ENCODE measurements at places on chromosomes 12 and 14.
A peak's percentile ranks its signal among the peaks of the same experiment; 100 is the strongest.

- no peak for DNase-seq
Measured at GRCh38 chr12:19082365-19082911, 47.1 kb upstream of the PLEKHA5 start.

GRCh38 chr12:93536766-93537488 is 35.5 kb upstream of the SOCS2 start:
- DNase-seq = no peak

- DNase-seq = no peak
Measured at GRCh38 chr14:56137453-56137807, 19.2 kb downstream of the PELI2 start.

GRCh38 chr14:61646366-61647116 is 48.8 kb upstream of the HIF1A start:
- DNase-seq = peak; percentile 60

- no peak for DNase-seq
Measured at GRCh38 chr14:89409961-89410360, 7.1 kb downstream of the FOXN3 start.

- no peak for DNase-seq
Measured at GRCh38 chr12:12097891-12098690, 27.4 kb downstream of the BCL2L14 start.

- DNase-seq = no peak
Measured at GRCh38 chr14:75331471-75331870, 52.8 kb downstream of the FOS start.

DNA sequence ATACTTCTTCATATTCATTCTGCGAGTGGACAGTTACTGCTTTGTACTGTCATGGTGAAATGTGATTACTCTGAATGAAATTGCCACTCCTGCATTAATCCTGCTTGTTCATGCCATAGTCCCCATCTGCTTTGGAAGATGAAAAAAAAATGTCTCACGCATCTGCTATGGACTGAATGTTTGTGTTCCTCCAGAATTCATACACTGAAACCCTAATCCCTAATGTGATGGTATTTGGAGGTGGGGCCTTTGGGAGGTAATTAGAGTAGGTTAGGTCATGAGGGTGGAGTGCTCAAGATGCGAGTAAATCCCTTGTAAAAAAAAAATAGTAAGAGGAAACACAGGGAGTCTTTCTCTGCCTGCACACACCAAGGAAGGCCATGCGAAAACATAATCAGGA is 427.2 kb downstream of the TMTC2 start:
- no peak for DNase-seq

DNA sequence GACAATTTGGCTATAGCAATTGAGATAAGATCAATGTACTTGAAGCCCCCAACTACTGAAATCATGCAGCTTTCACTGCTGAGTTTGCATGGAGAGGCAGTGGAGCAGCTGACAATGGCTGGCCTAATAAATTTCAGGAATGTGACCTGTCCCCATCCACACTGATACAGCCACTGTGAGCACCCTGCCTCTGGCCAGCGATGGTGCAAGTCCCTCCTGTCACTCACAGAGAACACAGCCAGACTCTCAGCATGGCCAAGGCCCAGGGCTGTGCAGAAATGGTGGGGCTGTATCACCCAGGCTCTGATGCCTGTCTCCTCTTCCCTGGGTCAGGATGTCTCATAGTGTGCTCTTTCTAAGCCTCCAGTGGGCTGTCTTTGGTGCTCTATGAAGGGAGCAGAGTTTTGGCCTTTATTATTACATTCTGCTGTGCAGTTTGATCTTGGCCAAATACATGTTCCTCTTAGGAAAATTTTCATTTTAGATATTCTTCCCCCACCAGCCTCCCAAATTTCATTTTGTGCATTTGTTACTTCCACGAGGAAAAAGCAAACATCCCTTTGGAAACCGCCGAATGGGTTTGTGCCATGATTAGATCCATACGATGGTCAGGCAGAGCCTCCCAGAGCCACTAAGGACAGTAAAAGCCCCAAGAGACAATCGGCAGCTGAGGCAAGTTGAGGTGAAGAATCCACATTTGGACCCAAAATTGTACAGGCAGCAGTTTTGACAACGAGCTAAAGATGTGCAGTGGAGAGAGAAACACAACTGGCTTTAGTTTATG is 85.1 kb upstream of the WSCD2 start:
- no peak for DNase-seq

DNA sequence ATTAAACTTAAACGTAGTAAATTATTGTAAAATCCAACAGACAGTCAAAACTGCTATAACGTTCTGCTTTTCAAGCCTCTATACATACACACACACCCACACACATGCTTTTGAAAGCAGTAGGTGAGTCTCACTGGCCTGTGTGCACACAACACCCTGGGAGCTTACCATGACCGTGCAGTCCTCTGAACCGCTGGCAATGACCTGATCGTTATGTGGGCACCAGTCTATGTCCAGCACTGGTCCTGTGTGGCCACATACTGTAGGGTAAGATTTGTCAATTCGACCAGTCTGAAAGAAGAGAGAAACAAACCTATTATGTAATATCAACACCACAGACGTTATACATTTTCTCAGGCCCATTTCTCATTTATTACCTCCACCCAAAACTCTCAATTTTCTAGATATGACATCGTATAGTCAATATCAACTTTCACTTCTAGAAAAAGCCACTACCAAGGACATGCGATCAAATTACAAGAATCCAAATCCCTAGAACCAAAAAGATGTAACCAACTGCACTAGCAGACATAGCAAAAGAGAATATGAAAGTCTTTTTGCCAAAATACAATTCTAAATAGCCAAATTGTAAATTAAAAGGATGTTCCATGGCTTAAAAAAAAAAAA is 44.5 kb upstream of the SELPLG start:
- DNase-seq = no peak

DNA sequence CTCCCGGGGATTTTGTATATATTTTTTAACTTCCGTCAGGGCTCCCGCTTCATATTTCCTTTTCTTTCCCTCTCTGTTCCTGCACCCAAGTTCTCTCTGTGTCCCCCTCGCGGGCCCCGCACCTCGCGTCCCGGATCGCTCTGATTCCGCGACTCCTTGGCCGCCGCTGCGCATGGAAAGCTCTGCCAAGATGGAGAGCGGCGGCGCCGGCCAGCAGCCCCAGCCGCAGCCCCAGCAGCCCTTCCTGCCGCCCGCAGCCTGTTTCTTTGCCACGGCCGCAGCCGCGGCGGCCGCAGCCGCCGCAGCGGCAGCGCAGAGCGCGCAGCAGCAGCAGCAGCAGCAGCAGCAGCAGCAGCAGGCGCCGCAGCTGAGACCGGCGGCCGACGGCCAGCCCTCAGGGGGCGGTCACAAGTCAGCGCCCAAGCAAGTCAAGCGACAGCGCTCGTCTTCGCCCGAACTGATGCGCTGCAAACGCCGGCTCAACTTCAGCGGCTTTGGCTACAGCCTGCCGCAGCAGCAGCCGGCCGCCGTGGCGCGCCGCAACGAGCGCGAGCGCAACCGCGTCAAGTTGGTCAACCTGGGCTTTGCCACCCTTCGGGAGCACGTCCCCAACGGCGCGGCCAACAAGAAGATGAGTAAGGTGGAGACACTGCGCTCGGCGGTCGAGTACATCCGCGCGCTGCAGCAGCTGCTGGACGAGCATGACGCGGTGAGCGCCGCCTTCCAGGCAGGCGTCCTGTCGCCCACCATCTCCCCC is 777 bp downstream of the ASCL1 start:
- DNase-seq = no peak

DNA sequence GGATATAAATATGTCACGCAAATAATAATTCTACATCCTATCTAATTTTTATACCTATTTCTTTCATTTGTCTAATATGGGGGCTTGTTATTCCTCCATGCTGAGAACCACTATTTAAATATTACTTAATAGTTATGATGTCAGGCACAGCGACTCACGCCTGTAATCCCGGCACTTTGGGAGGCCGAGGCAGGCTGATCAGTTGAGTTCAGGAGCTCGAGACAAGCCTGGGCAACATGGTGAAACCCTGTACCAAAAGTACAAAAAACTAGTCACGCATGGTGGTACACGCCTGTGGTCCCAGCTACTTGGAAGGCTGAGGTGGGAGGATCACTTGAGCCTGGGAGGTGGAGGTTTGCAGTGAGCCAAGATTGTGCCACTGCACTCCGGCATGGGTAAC is 45.2 kb downstream of the GXYLT1 start:
- DNase-seq = no peak

DNA sequence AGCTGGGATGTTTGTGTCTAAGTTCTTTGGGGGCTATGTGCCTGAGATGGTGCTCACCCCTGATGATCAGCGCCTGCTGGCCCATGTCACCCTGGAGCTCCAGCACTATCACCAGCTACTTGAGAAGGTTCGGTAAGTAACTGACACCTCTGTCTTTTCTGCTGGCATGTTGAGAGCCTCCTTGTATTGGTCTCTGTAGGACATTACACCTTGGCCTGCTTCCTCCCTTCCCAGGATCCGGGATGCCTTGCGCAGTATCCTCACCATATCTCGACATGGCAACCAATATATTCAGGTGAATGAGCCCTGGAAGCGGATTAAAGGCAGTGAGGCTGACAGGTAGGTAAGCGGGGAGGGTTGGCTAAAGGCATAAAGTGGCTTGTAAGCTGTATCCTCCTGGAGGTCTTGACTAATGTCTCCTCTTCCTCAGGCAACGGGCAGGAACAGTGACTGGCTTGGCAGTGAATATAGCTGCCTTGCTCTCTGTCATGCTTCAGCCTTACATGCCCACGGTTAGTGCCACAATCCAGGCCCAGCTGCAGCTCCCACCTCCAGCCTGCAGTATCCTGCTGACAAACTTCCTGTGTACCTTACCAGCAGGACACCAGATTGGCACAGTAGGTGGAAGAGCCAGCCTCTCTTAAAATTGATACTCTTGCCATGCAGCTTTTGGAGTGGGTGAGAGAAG is 5.5 kb downstream of the DDIT3 start:
- no peak for DNase-seq

DNA sequence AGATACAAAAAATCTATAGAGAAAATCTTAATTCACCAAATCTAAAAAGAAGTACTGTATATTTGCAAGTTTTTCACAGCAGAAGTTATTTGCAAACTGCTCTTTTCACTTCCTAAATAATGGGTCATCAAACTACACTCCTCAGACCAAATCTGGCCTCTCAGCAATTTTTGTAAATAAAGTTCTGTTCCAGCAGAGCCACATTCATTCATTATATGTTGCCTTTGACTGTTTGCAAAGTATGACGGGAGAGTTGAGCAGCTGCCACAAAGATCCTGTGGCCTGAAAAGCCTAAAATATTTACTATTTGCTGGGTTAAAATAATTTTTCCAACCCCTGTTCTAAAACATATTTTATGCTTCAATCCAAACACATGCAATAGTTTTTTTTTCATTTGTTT is 1222.3 kb upstream of the SEL1L start:
- no peak for DNase-seq

- no peak for DNase-seq
Measured at GRCh38 chr12:11007608-11008007, 9.5 kb upstream of the TAS2R20 start.

GRCh38 chr12:26461776-26462175 is 266.4 kb downstream of the SSPN start:
- no peak for DNase-seq

DNA sequence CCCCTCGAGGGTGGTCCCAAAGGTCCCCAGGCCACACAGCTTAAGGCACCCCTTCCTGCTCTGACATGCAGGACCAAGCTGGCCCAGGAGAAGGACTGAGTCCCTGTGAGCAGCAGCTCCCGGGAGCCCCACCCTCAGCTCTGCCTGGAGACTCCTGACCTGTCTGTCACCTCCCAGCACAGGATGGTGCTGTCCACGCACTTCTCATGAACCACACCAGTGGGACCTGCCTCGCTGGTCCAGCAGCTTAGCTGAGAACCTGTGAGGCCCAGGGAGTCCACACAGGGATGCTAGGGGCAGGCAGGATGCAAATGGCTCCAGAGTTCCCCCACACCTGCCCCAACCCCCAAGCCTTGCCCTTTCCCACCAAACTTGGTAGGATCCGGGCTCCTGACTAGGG is 27.7 kb downstream of the CCDC85C start:
- no peak for DNase-seq

DNA sequence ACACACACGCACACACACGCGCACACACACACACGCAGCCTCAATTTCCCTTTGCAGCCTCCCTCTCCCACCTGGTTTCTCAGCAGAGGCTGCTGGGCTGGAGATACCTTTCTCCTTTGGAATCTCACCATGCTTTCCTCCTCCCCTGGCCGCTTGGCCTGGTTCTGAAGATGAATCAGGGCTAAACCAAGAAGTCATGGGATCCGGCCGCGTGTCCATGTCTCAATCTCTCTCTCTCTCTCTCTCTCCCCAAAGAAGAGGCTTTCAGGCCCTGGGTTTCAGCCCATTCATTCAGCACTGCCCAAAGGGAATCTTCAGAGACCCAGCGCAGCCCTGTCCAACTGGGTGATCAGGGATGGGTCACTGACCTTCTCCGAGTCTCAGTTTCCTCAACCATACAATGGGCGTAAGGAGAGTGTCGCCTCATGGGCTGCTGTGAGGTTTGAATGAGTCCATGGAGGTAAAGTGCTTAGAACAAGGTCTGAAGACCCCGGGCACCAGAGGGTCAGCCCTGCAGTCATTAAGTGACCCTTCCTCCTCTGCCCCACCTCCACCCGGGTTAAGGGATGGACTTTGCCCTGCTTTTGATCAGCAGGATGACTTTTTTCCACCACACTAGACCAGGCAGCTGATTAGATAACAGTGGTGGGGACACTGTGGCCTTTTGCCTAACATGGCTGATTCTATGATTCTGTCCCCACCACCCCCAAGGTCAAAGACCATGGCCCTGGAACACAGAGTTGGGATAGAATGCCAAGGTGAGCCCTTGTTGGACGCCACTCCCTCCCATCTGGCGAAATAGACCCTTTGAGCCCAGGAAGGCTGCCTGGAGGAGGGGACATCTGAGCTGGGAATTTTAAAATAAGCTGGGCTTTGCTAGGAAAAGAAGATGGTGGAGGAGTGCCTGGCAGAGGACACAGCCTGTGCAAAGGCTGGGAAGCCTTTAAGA is 42.1 kb downstream of the SCARB1 start:
- no peak for DNase-seq

DNA sequence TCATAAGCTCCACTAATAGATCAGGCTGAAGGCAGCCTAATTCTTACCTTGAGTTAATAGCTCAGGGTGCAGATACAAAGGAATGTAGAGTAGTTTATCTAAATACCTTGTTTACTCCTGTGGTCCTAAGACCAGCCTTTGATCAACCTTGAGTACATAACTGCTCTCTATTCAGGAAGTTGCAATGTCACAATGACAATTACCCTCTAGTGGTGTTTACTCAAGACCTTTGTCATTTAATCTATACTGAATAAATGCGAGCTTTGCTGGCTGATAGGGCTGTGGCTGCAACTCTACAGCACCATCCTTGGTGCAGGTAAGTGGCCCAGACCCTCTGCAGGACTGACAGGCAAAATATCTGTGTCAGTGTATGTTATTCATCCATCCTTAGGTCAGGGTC is 282.7 kb downstream of the ATXN7L3B start:
- DNase-seq = no peak

- peak; percentile 62 for DNase-seq
Measured at GRCh38 chr14:90508536-90509254, 111.9 kb downstream of the CALM1 start.

Measured in RWPE1 (cell line).